ENCODE measurements at places on chromosomes 5 and 9.

- no peak for DNase-seq
Measured at GRCh38 chr5:57176350-57176857, 2.5 kb downstream of the GPBP1 start.

DNA sequence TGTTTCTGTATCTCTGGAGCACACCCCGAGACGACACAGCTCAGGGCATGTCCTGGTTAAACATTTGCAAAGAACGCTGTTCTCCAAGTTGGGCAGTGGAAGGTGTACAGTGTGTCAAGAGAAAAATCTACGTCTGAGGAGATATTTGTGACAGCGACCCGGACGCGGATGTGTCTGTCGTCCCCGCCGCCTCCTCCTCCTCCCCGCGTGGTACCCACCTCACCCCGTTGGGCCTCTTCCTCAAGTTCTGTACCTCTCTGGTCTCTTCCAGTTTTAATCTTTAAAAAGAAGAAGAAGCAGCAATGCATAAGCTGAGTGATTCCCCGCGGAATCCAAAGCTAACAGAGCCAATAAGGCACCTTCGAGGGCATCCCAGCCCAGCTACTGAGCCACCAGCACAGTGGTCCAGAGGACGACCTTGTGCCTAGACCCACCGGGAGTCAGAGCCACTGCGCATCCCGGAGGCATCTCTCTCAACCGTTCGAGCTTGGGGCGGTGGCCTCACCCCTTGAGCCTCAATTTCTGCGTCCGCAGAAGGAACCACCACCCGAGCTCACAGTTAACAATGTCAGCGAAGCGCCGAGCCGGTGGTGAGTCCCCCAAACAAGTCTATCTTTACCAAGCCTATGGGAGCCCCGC lies 467 bp downstream of the C9orf78 start:
- DNase-seq = peak; percentile 54

DNA sequence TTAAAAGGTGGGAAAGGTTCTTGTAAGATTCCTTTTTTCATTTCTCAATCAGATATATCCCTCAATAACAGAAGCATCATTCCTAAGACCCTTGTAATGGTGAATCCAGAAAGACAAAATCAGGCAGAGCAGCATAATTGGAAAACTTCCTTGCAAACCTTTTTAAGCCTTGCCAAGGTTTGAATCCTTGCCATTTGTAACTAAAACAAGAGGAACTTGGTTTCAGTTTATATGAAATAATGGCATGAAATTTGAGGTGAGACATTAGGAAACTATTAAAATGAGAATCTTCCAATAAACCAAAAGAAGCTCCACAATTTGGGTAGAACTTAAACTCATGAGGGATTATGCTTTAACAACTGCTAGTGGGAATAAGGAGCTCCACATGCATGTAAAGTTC lies 384.7 kb upstream of the SMC2 start:
- no peak for DNase-seq

DNA sequence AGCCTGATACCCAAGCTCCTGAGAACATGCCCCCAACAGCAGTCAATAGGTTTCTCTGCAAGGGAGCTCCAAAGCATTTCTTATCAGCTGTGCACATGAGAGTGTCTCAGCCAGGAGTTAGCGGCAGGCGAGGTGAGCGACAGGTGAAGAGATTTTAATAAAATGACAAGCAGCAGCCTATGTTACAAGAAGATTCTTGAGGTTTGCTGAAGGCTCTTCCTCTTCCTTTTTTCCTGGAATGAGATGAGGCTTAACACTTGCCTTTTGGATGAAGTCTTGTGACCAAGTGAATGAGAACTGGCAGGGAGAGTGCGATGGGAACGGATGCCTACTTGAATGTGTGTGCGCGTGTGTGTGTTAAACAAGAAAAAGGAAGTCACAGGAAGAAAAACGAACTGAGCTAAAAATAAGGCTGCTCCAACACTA lies 76.1 kb downstream of the SHB start:
- DNase-seq = peak; percentile 74

DNA sequence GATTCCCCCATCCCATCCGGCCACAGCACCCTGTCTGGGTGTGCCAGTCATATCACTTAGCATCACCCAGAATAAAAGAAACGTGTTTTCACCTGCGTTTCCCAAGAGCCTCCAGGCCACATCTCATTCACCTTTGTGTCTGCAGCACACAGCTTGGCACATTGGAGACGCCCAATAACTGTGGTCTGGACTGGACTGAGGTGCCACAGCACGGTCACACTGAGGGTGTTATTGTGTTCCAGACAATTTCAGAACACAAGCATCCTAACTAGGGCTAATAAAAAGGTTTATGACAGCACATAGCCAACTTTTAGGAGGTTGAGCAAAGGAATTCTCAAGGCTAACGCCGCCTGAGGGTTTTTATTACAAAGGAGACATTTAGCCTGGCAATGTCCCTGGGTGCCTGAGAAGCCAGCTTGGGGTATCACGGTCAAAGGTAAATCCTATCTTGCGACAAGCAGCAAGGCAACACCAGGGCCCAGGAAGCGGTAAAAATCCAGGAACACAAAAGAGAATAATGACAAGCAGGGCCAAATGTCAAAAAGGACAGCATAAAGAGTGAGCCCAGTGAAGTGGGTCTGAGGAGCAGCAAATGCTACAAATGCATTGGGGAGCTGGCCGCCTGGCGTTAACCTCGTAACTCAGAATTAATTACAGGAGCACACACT lies 3.4 kb downstream of the EPB41L4B start:
- DNase-seq = no peak
